ENCODE measurements at places on chromosomes 2 and 18.

- no peak for DNase-seq
Measured at GRCh38 chr2:127887082-127887775, 1.5 kb upstream of the AMMECR1L start.

DNA sequence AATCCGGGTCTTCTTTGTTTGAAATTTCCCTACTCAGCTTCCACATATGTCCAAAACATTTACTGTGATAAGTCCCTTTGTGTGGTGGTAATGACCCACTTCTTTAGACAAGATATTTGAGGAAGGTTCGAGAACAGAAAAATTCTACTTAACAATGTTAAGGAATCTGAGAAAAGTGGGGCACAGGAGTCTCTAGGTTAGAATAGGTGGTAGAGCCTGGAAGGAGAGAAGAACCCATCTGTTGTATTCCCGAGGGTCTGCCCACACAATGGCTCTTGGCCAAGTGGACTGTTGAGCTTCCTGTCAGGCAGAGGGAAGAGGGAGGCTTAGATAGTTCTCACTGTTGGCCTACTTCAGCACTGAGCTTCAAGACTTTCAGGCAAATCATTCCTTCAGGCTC lies 4.3 kb downstream of the IGFBP2 start:
- no peak for DNase-seq

GRCh38 chr2:189020179-189020578 lies 46.0 kb downstream of the COL3A1 start:
- no peak for DNase-seq

DNA sequence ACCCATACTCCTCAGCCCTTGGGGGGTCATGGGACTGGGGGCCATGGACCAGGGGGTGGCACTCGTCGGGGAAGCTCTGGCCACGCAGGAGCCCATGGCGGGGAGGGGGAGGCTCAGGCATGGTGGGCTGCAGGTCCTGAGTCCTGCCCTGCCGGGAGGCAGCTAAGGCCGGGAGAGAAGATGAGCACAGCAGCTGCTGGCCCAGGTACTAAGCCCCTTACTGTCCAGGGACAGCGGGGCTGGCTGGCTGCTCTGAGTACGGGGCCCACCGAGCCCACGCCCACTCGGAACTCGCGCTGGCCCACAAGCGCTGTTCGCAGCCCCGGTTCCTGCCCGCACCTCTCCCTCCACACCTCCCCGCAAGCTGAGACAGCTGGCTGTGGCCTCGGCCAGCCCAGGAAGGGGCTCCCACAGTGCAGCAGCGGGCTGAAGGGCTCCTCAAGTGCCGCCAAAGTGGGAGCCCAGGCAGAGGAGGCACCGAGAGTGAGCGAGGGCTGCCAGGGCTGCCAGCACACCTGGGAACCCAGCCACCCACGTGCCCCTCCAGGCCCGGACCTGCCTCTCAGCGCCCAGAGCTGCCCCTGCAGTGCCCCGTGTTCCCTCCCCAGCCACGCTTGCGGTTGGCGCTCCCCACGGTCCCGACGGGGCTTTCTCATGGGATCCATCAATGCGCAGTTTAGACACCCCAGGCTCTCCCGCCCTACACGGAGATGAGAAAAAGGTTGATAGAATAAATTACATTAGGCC lies 33.6 kb upstream of the ZNF236 start:
- no peak for DNase-seq

DNA sequence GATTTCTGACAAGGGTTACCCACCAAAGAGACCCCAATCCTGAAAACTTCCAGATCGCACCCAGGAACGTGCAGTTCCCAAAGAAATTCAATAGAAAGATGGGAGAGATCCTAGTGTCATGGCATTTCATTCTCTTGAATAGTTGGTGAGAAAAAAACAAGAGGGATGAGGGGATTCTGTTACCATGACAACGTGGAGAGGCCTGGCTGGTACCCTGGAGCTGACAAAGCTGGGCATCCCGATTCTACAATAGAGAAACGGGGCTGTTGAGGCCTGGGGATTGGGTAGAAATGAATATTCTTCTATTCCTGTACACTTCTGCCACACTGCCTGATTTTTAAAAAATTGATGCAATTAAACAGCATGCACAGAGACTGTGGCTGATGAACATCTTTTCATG lies 41.0 kb downstream of the POLE4 start:
- no peak for DNase-seq

DNA sequence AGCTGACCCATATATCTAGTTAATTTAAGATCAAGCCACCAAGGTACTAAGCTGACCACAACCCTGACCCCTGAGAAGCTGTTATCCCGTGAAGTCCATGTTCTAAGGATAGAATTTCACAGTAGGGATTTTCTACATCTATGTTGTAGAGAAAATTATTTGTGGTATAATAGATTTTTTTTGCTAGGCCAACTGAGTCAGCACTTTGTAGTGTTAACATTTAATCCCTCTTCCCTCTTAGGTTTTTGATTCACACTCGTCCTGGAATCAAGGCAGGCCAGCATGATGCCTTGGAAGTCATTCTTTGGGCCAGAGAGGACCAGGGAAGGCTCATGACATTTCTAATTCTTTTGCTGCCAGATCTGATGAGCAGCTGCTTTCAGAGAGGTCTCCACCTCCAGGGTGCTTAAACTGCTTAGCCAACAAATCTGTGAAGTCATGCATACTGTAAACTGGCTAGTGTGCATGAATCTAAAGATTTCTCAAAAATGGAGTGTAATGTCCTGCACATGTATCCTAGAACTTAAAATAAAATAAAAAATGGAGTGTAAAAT lies 102.5 kb downstream of the RBM43 start:
- DNase-seq = no peak

DNA sequence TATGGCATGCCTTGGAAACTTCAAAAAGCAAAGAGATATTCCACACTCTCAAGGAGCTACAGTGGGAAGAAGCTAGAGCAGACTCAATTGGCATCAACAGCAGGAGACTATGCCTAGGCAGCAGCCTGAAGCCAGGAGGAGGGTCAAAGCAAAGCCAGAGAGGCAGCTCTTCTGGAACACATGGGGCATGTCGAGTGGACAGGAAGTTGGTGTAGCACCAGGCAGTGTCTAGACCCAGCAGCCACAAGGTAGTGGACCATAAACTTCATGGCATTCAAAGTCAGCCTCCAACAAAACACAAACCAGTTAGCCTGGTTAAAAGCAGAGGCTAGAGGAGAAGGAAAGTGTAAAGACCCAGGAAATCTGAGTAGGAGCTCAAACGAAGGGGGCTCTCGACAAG lies 311.2 kb upstream of the PKDCC start:
- DNase-seq = no peak

DNA sequence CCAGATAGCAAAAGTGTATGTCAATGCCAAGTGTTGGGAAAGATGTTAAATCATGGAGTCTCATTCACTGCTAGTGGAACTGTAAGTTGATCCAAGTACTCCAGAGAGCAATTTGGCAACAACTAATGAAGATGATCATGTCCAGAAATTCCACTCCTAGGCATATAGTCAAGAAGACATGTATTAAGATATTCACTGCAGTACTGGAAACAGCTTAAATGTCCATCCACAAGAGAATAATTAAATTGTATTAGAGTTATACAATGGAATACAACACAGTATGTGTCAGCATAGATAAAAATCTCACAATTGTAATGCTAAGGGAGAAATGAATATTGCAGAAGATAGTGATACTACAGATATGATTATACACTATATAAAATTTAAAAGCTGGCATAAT lies 15.2 kb upstream of the LBH start:
- no peak for DNase-seq

DNA sequence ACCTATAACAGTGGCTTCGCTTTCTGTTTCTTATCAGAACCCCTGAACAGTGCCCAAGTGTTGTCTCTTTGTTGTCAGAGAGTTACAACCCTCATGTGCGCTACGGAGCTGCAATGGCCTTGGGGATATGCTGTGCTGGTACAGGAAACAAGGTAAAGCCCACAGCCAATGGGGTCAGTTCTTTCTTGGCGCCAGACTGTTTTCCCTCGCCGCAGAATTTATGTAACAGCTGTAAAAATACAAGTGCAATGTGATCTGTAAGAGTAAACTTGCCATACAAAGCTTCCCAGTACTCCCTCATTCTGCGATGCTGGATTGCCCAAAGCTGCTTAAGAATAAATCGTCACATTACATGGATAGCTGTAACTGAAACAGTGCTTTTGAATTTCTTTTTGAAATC lies 13.9 kb upstream of the HTR2B start:
- DNase-seq = no peak

GRCh38 chr2:169512525-169512924 lies 3.0 kb downstream of the KLHL41 start:
- no peak for DNase-seq

DNA sequence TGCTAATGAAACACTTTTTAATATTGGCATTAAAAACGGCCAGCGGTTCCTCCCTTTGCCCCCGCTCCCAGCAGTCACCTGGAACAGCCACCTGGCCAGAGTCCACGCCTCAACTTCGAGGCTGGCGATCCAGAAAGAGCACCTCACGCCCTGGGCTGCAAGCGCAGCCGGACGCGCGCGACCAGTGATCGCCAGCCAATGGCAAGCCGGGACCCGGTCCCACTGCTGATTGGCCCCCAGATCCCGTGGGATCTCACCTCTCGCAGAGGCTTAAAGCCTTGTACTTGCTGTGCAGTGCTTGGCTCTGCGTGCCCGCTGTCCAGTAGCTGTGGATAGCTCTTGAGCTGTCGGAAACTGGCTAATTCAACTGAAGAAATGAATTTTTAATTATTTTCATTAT lies 4.1 kb upstream of the RBM45 start:
- DNase-seq = no peak

GRCh38 chr2:68936427-68936826 lies 16.3 kb downstream of the GKN2 start:
- no peak for DNase-seq

DNA sequence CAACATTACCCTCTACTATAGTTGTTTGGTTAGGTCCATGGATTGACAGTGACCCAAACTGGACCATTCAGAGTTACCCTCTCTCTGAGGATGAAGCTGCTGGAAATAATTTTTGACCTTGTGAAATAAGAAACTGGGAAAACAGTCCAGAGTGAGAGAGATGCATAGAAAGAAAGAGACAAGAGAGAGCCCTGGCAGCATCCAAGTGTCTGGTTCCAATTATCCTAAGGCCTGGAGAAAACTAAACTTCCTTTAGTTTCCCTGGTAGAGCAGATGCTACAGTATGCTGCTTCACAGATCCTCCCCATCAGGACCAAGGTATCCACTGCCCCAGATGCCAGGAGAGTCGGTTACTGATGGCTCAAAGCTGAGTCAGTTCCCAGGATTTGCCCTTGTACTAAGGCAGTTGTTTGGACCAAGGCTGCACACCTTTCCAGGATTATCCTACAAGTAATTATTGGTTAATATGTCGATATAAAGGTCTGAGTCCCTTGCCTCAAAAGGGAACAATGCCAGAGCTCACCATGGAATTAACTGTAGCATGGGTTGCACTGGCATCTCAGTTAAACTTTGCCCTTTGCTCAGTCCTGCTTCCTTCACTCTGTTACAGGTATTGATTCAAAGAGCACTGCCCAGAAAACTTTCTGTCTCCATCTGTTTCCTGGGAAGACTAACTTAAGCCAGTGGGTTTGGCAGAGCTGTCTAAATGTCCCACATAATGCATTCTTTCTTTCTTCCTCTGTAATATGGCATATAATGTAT lies 14.6 kb upstream of the CHN1 start:
- no peak for DNase-seq

DNA sequence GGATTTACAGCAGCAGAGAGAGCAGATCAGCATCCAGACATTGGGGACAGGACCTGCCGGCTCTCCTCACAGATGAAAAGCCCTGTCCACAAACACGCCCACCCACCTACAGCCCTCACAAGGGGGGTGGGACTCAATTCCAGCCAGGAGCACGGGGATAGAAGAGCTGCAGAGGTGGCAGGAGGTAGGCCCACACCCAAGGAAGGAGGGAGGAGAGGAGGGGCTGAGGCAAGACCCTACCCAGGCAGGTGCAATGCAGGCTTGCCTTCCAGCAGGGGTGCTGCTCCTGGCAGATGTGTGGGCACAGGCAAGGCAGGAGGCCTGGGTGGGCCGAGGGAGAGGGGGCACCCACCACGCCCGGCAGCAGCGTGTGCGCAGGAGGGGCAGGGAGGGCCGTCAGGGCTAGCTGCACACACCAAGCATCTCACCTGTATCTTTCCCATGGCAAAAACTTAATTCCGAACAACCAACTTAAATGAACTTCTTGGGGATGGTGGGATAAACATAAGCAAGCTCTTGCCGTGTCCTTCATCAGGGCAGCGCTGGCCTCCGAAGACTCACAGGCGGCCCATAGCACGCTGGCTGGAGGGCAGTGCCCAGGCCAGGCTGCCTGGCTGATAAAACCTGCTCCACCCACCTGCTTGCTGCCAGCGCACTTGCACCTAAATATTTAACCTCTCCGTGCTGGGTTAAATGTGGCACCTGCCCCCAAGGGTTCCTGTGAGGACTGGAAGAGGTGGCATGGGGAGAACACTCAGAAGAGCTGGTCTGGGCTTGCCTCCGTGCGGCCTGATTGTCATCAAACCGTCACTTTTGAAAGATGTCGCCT lies 219.5 kb downstream of the HDAC4 start:
- DNase-seq = no peak

DNA sequence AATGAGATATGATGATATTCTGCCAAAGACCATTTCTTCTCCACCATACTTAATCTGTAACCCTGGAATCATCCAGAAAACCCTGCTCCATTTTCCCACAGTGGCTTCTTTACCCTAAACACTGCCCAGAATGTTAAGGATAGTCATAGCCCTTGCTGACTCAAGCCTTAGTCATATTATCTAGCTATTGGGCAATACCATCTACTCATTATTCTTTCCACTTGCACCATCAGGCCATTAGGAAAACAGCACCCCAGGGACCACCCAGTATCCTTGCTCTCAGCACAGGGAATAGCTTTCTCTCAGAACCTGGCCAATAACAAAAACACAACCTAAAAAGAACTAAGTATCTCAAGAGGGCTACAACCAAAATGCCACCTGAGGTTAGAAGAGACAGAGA lies 445.7 kb upstream of the SLC14A2 start:
- DNase-seq = no peak

DNA sequence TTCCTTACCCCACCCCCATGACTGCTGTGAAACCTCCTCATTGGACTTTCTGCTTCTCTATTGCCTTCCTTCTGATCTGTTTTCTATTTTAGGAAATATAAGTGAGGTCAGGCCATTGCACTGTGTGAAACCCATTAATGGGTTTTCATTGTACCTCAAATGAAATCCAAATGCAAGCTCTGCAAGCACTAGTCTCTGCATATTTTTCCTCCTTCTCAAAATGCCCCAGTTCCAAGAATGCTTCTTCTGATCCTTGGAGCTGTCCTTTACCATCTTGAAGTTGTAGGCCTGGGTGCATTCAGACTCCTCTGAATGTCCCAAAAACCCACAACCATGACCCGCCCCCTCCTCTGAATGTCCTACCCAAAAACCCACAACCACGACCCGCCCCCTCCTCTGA lies 8.2 kb downstream of the IL1A start:
- DNase-seq = no peak

DNA sequence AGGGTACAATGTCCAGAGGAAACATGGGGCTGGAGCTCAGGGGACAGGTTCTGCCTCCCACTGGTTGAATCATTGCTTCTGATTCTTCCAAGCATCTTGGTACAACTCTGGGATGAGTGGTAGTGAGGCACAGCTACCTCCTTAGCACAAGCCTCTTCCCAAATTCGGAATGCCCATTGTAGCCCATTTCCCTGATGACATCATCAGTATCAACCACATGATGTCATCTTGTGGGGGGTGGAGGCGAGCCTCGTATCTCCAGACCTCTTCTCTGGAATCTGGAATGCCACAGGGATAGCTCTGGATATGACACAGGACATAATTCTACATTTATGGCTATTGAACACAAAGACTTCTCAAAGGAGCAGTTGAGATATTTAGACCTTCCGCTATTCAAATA lies 715.2 kb downstream of the RNF144A start:
- DNase-seq = no peak

- DNase-seq = no peak
Measured at GRCh38 chr2:26674002-26674751, 18.3 kb upstream of the KCNK3 start.

- DNase-seq = no peak
Measured at GRCh38 chr2:31234683-31235503, 941 bp downstream of the EHD3 start.

All from effector CD4-positive, alpha-beta T cell (primary cell).